ENCODE measurements at places on chromosomes 16 and 17.

- DNase-seq: peak; percentile 76
Measured at GRCh38 chr17:74325743-74326379, at the start of gene KIF19. Gene KIF19, plus strand, starts transcription at chr17:74326226. Its CDS starts 124 bp downstream, at chr17:74326350.

DNA sequence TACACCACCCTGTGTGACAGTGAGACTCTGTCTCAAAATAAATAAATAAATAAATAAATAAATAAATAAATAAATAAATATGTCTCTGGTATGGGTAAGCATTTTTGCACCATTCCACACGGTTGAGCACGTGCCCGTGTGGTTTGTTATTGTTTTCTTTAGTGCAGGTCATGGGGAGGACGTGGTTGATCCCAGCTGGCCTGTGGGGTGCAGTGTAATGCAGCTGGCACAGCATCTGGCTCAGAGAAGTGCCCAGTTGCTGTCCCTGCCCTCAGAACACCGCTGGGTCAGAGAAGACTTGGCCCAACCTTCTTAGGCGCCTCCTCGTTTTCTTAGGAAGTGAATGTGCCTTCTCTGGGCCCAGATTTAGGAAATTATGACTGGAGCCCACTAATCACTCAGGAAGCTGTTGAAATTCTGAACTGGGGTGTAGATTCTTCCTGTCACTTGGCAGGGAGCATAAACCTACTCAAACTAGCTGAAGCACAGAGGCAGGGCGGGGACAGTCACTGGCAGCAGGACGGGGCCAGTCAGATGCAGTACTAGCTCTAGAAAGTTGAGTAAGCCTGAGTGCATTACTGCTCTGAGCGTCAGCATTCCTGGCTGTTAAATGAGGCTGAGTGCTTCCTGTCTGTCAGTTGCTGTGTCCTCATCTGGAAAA lies 85.9 kb downstream of the SNX29 start:
- DNase-seq: no peak

GRCh38 chr17:13952009-13952750 lies 117.1 kb upstream of the COX10 start:
- no peak for DNase-seq

GRCh38 chr16:10663146-10663545 lies 31.6 kb downstream of the TEKT5 start:
- no peak for DNase-seq

- DNase-seq: peak; percentile 68
Measured at GRCh38 chr17:1109606-1110540, 69.9 kb downstream of the ABR start.

DNA sequence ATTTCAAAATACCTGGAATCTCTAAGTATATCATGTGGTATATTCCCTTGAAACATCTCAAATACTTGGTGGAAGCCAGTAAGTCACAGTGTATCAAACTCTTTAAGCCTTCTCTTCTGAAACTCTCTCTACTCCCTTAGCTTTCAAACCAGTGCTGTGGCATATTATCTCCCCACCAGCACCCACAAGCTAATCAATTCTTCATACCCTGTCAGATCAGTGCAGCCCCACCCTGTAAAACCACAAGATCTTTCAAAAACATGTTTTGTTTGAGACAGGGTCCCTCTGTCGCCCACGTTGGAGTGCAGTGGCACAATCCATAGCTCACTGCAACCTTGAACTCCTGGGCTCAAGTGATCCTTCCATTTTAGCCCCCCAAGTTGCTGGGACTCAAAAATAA lies 91.6 kb upstream of the C17orf78 start:
- DNase-seq: no peak

DNA sequence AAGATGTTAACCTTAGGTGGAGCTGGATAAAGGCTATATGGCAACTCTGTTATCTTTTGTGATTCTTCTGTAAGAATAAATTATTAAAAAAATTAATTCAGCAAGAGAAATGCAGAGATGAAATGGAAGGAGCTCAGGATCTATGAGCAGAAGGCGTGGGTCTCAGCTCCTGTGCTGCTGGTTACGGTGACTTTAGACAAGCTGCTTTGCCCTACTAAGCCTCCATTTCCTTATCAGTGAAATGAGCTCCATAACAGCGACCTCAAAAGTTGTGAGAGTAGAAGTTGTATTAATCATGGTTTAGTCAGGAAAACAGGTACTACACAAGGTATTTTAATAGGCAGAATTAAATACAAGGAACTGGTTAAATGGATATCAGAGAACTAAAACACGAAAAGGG lies 48.2 kb upstream of the FOXJ1 start:
- no peak for DNase-seq

GRCh38 chr16:12798846-12799245 lies 4.8 kb downstream of the CPPED1 start:
- DNase-seq: no peak

- DNase-seq: no peak
Measured at GRCh38 chr17:75110234-75110937, 617 bp downstream of the ARMC7 start.

- peak; percentile 70 for DNase-seq
Measured at GRCh38 chr17:74512624-74513091, 18.6 kb downstream of the CD300LB start.

- DNase-seq: no peak
Measured at GRCh38 chr17:60960398-60961065, 282.9 kb downstream of the BCAS3 start.

- no peak for DNase-seq
Measured at GRCh38 chr17:7582396-7583252, 1.0 kb upstream of the MPDU1 start.

DNA sequence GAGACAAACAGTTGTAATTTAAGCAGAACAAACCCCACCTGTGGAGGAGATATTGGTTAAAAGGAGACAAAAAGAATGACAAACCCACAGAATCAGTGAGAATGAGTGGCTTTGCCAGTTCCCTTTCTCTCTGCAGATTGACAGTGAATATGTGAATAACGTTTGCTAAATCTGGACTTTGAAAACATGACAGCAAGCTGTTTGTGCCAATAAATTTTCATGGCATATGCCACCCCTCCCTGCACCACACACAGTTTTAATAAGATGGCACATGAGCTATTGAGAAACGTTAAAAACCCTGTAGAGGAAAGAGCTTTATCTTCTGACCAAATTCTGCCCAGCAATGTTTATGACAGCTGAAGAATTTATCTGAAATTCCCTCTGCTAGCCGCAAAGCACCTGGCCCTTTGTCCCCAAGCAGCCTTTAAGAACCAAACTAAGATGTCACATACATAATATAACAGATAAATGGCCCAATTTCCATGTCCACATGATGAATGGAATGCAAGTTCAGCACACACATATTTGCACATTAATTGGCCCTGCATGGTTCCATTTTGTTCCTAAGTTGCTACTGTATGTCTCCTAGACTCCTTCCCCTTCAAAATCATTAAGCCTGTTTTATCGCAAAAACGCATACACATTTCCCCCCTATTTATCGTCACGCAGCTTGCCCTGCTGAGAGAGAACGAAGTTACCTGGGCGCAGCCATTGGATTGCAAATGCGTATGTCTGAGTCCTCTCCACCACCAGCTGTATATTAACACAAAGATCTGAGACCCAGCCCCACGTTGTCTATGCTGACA lies 773.5 kb upstream of the EEF2KMT start:
- no peak for DNase-seq

GRCh38 chr16:80973991-80974390 lies 32.7 kb downstream of the CMC2 start:
- no peak for DNase-seq

- no peak for DNase-seq
Measured at GRCh38 chr17:17419166-17419565, 57.6 kb upstream of the MED9 start.

- DNase-seq: peak; percentile 30
Measured at GRCh38 chr16:46974352-46974751, 878 bp upstream of the DNAJA2 start.

- DNase-seq: no peak
Measured at GRCh38 chr17:68222606-68223005, 25.2 kb upstream of the AMZ2 start.

DNA sequence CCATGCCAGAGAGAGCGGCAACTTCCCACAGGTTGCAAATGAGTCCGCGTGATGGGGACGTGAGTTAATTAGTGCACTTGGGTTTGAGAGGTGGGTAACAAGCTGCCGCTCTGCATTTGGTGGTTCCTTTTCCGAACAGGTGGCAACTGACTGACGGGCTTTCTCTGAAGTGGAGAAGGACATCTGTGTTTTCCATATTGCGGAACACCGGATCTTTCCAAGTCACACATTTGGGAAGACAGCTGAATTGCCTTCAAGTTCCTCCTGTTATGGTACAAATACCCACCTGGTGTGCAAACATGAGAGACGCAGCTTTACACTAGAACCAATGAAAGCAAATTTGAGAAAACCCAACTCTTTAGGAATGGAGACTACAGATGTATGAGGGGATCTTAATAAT lies 451.3 kb upstream of the ZFHX3 start:
- DNase-seq: no peak

GRCh38 chr17:79011451-79012147 lies 2.0 kb upstream of the CANT1 start:
- no peak for DNase-seq

DNA sequence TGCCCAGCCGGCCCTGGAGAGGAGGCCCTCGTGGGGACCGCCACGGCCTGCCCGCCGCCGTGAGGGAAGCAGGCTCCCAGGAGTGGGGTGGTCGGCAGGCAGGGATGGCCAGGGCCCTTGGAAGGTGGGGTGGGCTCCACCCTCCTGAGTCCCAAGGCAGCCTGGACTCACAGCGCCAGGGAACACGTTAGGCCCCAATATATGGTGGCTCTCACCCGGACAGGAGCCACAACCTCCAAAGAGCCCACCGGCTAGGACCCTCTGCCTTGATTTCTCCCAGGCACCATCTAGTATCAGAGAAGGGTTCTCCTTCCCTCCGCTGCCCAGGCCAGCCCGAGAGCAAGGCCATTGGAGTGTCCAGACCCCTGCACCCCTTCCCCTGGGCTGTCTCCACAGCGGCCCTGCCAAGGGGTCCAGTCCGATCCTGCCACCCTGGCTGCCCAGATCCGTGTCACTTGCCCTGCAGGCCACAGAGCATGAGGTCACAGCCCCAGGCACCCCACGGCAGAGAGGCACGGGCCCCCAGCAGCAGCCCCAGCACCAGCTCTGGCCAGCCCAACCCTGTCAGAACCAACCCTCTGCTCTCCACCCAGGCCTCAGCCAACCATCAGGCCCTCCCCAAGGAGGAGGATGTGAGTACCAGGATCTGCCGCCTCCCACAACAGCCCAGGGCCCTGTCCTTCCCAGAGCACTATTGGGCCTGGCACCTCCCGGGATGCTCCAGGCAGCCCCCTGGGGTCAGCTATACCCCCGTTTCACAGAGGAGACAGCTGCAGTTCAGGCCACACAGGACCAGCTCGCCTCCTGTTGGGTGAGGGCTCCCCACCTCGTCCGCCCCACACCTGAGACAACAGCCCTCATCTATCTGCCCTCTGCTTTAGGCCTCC lies 1.1 kb upstream of the AXIN1 start:
- DNase-seq: no peak

GRCh38 chr16:11349599-11350276 lies 4.5 kb downstream of the RMI2 start:
- no peak for DNase-seq

DNA sequence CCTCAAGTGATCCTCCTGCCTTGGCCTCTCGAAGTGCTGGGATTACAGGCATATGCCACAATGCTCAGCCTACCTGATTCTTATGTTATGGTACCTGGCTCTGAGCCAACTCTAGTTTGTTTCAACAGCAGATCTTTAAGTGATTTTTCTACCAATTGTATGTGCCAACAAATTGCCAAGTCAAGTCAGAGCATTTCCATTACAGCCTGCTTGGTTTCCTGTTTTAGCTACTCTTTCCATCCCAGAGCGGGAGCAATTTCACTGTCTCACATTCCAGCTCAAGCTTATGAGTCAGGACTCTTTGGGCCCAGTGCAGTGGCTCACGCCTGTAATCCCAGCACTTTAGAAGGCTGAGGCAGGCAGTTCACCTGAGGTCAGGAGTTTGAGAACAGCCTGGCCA lies 30.8 kb upstream of the RBBP6 start:
- DNase-seq: no peak

GRCh38 chr17:82041144-82041814 lies 3.8 kb upstream of the DCXR start:
- no peak for DNase-seq

GRCh38 chr17:5485270-5486205 lies at the start of gene DERL2:
Gene DERL2, minus strand, starts transcription at chr17:5486178. Its CDS starts 17 bp downstream, at chr17:5486161.
- no peak for DNase-seq

- DNase-seq: no peak
Measured at GRCh38 chr17:78366109-78366848, 6.4 kb upstream of the SOCS3 start.

DNA sequence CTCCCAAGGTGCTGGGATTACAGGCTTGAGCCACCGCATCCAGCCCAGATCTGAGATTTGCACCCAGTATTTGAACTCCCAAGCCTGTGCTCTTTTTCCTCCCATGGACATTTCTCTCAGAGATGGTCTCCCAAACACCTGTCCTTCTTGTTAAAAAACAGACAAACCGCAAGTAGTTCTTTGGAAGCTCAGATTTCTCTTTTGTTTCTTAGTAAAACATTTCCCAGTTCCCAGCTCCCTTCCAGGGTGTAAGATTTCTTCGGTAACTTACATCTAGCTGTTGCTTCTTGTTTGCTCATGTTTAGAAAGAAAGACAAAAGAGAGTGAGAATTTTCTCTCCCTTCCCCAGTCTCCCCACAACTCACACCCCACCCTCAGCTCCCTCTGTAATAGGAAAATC lies 36.2 kb downstream of the IL4R start:
- DNase-seq: no peak

- no peak for DNase-seq
Measured at GRCh38 chr16:729768-730665, 3.1 kb downstream of the HAGHL start.

DNA sequence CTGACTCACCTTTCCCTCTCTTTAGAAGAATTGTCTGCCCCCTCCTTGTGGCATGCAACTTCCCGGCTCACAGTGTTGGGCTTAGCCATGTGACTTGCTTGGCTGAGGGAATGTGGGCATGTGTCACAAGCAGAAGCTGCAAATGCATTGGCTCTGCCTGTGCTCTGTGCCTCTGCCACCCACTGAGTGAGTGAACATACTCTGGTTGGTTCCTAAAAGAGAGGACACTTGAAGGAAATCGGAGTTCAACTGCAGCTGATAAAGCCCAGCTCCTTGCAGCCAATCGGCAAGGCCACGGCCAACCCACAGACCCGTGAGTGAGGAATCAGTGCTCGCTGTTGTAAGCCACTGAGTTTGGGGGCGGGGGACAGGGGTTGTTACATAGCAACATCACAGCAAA lies 10.9 kb upstream of the GINS2 start:
- DNase-seq: no peak

DNA sequence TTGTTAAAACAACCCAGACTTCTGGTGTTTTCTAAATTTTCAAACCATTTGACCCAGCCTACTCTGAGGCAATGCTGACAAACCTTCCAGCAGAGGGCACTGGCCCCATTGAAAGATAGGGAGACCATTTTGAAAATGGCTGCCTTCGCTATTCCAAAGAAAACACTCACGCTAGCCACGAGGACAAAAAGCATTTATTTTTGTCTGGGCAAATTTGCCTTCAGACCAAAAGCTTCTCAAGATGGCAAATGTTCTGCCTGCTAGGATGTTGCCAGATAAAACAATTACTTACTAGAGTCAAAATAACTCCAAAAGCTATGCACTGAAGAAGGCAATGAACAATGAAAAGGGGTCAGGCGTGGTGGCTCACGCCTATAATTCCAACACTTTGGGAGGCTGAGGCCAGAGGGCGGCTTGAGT lies 296.7 kb upstream of the IRX5 start:
- DNase-seq: peak; percentile 4

GRCh38 chr17:68840073-68840472 lies 115.1 kb downstream of the ABCA8 start:
- DNase-seq: no peak

GRCh38 chr16:17166095-17166494 lies 304.7 kb downstream of the XYLT1 start:
- DNase-seq: no peak
